ENCODE measurements at places on chromosomes 5 and 9.

DNA sequence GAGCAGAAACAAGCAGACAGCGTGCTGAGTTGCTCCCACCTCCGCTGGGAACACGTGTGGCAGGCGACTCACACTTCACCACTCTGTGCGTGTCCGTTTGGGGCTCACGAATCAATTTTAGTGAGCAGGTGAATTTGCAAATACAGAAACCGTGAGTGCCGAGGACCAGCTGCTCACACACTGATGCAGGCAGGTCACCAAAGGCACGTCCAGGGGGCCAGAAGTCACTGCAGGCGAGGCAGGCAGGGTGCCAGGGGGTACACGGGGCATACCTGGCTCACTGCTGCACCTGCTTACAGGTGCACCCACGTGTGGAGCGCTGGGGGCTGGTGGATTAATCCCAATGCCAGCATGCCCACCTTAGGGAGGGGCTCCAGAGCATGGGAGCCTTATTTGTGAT lies 68.8 kb downstream of the ZNF354C start:
- no peak for DNase-seq

- DNase-seq = no peak
Observed at GRCh38 chr5:62596096-62596495, 17.5 kb downstream of the LRRC70 start.

DNA sequence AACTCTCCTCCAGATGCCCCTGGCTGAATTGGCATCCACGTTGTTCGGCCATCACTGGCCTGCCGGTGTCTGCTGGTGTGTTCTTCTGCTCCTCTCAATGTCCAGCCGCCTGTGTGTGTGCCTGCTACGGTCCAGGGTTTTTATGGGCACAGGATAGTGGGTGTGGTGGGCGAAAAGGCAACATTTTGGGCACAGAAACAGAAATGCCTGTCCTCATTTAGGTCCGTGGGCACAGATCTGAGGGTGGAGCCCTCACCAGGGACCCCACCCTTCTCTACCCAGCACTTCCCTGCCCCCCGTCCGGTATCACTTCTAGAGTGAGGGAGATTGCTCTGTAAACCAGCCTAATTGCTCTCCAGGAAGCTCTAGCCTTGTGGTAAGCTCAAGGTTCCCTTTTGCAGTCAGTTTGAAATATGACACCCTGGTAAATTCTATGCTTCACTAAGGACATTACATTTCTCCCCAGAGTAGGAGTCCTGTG lies 410.1 kb downstream of the MAT2B start:
- no peak for DNase-seq

DNA sequence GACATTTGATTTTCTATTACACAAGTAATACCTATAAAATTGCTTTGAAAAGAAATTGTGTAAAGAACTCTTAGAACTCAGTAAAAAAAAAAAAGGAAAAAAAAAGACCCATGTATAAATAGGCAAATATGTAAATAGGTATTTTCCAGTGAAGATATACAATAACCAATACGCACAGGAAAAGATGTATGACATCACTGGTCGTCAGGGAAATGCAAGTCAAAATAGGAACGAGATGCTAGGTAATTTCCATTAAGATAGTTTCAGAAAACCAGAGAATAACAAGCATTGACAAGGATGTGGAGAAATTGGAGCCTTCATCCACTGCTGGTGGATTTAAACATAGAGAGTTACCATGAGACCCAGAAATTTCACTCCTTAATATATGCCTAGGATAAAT lies 708.8 kb downstream of the MTRR start:
- no peak for DNase-seq

DNA sequence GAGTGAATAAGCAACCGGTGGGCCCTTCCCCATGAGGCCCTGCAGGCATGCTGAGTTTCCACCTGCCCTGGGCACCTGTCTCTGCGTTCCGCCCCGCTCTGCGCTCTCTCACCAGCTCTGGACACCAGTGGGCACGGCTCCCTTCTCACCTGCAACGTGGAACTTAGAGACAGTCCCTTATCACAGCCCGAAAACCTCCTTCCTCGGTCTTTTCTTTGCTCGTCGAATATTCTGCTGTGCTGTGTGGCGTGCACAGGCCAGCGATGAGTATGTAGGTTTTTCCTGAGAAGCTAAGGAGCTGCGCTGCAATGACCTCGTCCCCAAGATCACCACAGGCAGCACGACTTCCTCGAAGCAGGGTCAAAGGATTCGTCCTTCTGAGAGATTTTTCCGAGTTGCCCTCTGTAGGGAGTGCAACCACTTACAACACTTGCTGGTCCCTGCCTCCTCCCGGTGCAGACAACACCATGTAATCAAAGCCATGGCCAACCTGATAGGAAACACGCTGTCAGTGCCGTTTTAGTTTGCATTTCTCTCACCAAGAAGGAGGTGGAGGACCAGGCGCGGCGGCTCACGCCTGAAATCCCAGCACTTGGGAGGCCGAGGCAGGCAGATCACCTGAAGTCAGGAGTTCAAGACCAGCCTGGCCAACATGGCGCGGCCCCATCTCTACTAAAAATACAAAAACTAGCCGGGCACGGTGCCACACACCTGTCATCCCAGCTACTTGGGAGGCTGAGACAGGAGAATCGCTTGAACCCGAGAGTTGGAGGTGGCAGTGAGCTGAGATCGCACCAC lies 27.2 kb upstream of the NOTCH1 start:
- no peak for DNase-seq

DNA sequence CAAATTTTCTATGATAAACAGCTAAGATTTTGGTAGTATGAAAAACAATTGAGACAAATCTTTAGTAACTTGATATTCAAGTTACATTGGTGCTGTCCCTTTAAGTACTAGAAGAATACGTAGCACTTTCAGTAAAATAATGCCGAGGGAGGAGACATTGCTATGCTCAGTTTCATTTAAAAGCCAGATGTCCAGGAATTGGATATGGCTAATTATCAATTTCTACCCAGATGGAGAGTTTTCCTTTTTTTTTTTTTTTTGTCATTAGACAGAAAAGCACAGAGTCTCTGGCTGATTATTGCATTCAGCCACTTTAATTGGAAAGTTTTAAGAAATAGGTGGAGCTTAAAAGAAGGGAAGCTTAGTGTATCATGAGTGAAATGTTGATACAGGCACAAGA lies 40.4 kb upstream of the APC start:
- DNase-seq = no peak

GRCh38 chr5:1133510-1134201 lies 21.8 kb upstream of the SLC12A7 start:
- no peak for DNase-seq

GRCh38 chr5:141529002-141529401 lies 40.1 kb downstream of the PCDHGC5 start:
- no peak for DNase-seq

- DNase-seq = no peak
Observed at GRCh38 chr5:112907166-112907631, 14.8 kb downstream of the REEP5 start.

DNA sequence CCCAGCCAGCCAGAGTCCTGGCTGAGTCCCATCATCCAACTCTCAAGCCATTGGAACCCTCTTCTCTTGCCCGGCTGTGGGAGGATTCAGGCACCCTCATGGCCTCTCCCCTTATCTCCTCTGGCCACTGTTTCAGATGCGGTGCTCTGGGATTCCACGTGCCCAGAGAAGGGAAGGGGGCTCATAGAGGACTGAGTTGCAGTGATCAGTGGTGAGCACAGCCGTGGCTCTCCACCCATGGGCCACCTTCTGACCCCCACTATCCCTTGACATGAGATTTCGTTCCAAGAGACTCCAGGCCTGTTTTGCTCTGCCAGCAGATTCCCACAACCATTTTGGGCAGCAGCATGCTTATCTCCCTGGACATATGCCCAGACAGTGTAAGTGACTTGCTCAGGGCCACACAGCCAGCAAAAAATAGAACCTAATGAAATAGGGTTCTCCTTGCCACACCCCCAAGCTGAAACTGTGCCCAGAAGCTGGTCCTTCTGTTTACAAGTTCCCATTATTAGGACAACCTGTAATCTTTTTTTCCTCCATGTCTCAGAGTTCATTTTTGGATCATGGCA lies 2.7 kb downstream of the GPX3 start:
- no peak for DNase-seq

DNA sequence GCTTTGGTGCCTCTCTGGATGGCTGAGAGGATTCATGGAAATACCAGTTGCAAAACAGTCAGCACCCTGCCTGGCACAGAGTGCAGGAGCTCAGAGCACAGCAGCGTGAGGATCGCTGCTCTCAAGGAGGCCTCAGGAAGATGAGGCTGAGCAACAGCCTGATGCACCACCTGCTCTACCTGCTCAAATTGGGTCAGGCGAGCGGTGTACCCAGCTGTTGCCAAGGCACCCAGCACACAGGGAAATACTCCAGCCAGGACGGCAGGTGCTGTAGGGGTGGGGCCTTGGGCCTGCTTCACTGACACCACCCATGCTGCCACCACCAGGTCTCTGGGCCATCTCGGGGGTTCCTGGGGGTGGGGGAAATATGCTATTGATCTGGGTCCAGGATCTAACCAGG lies 4.3 kb downstream of the EEIG1 start:
- DNase-seq = no peak

GRCh38 chr9:103798620-103799019 lies 295.5 kb upstream of the SMC2 start:
- DNase-seq = no peak

GRCh38 chr5:107331882-107332281 lies 338.9 kb downstream of the EFNA5 start:
- no peak for DNase-seq

GRCh38 chr9:16272776-16273175 lies 597.7 kb downstream of the BNC2 start:
- no peak for DNase-seq

GRCh38 chr5:52844885-52845284 lies 57.2 kb downstream of the ITGA1 start:
- DNase-seq = no peak

- DNase-seq = no peak
Observed at GRCh38 chr5:103452089-103452488, 110.5 kb downstream of the NUDT12 start.

DNA sequence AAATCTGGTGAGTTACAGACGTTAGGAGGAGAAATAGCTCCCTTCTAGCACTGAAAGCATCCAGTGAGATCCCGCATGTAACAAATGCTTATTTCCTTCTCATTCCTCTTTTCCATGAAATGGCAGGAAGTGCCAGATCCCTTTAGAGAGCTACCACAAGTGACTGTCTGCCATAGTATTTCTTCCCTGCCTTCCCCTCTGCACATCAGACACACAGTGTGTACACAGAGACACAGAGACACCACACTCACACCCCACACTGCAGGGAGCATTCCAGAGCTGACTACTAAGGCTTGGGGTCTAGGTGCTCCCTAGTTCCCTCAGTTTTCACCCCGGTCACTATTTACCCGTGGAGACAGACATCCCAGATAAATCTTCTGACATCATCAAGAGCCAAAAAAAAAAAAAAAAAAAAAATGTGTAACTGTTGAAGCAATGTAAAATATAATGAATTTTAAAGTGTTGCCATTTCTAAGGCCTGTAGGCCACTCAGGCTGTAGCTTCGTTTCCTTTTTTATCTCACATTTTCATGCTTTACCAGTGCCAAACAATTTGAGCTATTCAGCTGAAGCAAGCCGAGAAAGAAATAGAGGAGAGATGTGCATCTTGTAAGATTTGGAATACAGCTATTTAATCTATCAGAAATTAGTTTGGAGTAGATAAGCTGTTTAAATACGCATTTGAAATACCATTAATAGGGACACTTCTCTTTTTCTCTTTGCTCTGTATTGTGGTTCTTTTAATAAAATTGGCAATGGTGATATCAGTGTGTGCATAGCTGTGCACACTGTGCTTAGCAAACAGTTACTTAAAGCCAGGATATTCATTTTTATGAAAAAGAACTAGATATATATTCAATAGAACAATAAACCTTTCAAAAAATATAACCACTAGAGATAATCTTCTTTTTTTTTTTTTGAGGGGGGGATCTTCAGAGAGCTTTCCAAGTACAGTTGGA lies 405.5 kb downstream of the PDE4D start:
- no peak for DNase-seq

DNA sequence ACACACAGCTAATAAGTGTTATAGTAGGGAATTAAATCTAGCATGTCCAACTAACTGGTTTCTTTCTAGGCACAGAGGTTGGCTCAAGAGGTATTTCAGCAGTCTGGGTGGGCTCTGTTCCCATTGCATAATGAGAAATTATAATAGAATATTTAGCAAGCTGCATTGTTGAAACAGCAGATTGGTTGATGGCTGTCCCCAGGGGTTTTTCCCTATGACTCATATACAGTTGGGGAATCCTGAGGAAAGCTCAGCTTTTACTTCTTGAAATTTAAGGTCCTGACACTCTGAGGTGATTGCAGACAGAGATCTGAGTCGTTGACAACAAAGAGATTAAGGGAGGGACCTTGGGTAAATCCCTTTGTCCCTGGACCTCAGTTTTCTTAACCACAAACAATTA lies 38.3 kb upstream of the TNFSF8 start:
- no peak for DNase-seq

DNA sequence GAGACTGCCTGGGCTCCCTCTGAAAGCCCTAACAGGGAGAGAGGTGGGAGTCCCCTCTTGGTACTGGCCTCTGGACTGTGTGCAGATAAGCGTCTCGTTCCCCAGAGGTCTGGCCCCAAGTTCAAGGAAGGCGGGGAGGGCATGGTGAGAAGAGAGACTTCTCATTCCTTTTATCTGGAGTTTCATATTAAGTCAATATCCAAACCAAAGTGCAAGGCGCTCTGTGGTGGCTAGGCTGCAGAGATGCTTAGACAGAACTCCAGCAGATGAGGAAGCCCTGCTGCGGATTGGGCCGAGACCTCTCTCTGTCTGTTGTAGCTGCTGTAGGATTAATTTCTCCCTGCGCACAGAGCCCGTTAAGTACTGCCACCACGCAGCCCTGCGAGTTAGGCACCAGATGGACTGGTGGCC lies 16.0 kb downstream of the MVB12B start:
- DNase-seq = no peak

- no peak for DNase-seq
Observed at GRCh38 chr5:92927291-92927778, 653.7 kb downstream of the NR2F1-AS1 start.

DNA sequence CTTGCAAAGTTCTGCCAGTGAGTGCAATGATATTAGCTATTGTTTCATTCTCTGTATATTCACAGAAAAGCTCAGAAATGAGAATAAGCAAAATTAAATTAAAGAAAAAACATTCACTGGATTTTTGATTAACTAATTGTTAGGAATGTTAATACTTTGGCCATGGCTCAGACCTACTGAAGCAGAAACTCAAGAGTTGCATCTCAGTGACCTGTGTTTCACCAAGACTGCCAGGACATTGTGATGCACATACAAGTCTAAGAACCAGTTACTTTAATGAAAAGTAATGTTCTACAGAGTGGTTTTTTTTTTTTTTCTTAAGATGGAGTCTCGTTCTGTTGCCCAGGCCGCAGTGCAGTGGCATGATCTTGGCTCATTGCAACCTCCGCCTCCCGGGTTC lies 464.9 kb upstream of the NMUR2 start:
- DNase-seq = no peak

All from T-helper 2 cell (primary cell).